ENCODE measurements at places on chromosomes 2 and 18. TPM values are rescaled to one million over a fixed set of nuclear protein-coding genes. Genes with fewer than 3 reads are reported as not detected.

The GPR75 gene
- total RNA-seq = 0.72 TPM

The L3MBTL4 gene
- total RNA-seq = 14.9 TPM

The TOGARAM2 gene
- 1.4 TPM for total RNA-seq

The EML6 gene
- total RNA-seq = 3.4 TPM

The PROM2 gene
- 2.4 TPM for total RNA-seq

The CAVIN2 gene
- total RNA-seq = 16.4 TPM

DNA sequence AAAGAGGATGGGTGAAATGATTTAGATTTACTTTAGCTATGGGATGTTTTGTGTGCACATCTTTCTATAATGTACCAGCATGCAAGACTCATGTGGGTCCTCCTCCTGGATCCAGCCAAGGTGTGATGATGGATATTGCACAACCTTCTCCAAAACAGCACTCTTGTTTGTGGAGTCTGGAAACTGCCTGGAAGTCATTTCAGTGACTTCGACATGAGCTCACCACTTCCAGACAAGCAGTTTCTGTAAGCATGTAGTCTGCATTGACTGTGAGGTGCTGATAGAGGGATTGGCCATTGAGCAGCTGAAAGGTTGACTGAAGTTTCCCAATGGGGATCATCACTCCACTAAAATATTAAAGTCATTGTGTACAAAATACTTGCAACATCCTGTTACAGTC, 154.0 kb downstream of the TRIB2 start:
- no peak for DNase-seq

GRCh38 chr18:75134611-75134975, 74.3 kb downstream of the PTGR3 start:
- no peak for DNase-seq

DNA sequence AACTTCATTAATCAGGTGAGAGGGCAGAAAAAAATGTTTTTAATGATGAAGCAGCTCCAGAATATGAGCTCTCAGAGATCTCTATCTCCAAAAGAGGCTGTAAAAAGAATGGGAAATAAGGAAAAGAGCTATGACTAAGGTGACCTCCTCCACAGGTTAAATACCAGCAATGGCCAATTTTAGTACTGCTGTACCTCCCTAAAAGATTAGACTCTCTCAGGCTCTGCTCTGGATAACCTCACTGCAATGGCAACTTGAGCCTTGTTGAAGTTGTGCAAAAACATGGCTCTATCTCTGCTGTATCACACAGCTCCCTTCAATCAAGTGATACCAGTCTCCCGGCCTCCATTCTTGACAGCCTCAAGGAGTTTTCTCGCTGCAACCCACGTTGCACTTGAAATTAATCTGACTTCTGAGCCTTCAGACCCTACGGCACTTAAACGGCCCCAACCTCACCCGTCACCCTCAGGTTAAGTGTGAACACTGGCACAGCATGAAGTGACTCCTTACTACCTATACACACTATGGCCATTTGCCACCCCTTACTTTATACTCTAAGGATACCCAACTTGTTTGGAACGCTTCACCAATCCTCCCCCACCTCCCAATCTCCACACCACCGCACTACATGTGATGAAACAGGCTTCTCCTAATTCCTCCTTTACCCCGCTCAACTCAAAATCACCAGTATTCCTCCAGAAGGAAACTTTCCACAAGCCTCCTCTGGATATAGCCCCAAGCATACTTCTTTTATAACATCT, 36.3 kb downstream of the SMAD2 start:
- peak; percentile 25 for DNase-seq

- no peak for DNase-seq
Measured at GRCh38 chr18:23964282-23965238, 50.0 kb upstream of the TTC39C start.

GRCh38 chr2:149537092-149537726, 50.4 kb downstream of the MMADHC start:
- no peak for DNase-seq

DNA sequence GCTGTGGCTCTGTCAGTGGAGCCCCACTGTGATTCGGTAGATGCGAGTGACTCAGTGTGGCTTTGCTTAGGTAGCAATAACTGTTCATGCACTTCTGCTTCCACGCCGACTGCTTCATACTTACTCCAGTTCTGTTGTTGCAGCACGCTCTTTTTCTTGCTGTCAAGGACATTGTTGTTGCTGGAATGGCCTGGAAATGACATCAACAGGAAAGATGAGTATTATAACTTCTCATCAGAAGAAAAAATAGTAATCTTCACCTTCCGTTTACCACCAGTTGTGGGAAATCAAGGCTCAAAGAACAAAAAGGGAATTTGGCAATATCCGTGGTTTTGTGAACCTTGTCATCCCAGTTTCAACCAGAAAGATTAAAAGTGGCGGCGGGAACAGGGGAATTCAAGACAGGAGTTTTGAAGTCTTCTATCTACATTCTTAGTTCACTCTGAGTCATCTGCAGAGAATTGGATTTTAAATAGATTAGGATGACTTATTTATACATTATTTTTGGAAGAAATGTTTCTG, 8.3 kb downstream of the TM4SF20 start:
- peak; percentile 42 for DNase-seq

GRCh38 chr2:102140377-102140776, 2.2 kb upstream of the IL1R1 start:
- no peak for DNase-seq

DNA sequence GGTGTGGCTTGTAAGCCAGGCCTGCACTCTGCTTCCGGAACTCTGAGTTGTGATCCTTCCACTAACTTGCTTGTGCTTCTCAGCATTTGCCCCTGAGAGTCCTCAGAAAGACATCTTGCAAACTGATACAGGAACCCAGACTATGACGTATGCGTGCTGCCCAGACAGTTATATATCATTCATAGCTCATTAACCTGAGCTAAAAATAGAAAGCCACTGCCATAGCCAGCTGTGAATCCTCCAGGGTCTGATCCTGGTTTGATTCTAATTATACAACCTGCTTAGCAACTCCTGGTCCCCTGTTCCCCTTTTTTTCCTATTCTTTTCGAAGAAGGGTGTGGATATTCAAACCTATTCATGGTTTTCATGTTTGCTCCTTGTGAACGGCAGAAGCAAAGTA, 63.7 kb downstream of the MARCHF4 start:
- no peak for DNase-seq

DNA sequence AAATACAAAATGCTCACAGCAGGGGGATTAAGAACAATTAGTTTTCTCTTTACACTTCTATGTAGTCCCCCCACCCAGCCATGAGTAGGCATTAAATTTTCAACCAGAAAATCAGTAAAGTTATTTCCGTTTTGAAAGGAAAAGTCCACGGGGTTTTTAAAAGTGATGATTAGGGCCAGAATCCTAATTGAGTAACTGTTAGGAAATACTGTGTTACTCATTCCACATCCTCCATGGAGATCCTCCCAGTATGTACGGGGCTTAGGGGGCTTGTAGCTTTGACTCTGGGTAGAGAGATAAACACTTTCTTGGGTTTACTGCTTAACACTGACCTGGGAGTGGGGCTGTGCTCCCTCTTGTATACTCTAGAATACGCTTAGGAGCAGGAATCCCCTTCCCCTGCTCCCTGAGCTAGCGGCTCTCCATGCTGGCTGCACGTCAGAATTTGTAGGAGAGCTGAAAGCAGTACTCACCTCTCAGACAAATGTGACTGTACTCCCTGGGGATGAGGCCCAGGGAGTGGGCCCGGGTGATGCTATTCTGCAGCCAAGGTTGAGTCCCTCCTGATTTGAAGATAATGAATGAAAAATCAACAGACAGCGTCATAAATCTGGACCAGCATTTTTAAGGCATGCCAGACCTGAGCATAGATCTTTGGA, 100.5 kb downstream of the SLC4A3 start:
- peak; percentile 42 for DNase-seq

GRCh38 chr2:33344230-33344629, 132.2 kb upstream of the RASGRP3 start:
- no peak for DNase-seq

DNA sequence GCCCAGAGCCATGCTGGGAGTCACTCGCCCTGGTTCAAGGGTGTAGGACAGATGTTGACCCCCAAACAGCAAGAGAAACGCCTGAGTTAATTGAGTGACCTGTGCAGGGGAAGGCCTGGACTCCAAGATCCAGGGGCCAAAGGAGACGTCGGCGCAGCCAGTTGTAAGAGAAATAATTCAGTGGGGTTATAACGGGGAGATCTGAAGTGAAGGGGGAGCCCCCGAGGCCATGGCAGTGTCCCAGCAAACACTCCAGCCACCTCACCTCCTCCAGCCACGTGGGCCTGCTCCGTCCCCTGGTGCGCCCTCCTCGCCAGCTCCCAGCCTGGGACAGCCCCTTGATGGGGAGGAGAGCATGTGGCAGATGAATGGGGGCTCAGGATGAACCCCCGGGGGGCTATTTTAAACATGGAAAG, 130.7 kb upstream of the GPC1 start:
- no peak for DNase-seq

DNA sequence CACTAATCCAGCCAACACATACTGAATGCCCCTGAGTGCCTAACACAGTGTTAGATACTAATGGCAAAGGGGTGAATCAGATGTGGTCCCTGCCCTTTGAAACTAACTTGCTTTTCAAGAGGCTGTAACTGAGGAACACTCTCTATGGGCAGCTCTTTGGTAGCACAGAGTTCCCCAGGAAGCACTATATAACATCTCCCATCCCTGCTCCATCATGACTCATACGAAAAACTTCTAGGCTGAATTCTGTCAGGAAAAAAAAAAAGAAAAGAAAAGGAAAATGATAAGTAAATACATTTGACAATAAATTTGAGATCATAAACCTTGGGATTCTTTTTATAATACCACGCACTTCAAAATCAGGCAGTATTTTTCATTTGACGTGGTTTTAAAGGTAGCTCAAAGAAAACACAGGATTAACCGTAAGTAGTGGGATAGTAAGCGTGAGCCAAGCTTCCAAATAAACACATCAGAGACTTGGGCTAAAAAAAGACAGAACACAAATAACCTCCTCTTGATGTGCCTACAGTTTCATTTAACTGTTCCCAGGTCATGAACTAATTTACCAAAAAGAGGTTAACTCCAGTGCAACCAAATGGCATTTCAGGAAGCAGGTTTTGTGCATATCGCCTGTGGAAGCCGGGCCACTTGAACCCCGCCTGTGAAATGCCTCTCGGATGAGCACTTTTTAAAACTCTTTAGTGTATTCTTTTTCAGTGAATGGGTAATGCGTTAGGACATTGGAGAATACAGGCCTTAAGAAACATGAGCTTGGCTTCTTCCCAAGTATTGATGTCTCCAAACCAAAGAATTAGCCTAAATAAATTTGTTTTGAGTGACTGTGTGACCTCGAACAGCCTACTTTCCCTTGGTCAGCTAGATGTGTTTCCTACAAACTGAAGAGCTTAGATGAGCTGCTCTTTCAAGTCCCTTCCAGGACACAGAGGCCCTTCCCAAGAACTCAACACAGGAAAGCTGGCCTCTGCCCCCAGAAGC, 42.0 kb downstream of the RDH14 start:
- DNase-seq = peak; percentile 94

DNA sequence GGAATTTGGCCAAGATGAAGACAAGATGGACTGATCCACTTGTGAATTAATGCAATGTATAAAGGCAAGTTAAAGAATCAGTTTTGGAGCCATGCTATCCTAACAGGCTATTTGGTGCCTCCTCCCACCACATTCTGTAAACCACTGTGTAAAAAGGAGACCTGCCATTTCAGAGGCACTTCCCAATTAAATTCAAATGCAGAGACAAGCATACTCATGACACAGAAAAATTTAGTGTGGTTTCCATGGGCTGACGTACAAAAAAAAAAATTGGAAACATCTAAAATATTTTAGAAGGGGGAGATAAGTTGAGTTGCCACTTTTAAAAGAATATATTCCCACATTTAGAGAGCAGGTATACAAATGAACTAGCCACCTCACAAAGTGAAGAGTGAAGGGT, 112.1 kb downstream of the TCF4 start:
- DNase-seq = no peak

GRCh38 chr2:120594856-120595685, 140.6 kb upstream of the GLI2 start:
- DNase-seq = no peak

- DNase-seq = no peak
Measured at GRCh38 chr2:74464406-74464805, 776 bp downstream of the MOGS start.

DNA sequence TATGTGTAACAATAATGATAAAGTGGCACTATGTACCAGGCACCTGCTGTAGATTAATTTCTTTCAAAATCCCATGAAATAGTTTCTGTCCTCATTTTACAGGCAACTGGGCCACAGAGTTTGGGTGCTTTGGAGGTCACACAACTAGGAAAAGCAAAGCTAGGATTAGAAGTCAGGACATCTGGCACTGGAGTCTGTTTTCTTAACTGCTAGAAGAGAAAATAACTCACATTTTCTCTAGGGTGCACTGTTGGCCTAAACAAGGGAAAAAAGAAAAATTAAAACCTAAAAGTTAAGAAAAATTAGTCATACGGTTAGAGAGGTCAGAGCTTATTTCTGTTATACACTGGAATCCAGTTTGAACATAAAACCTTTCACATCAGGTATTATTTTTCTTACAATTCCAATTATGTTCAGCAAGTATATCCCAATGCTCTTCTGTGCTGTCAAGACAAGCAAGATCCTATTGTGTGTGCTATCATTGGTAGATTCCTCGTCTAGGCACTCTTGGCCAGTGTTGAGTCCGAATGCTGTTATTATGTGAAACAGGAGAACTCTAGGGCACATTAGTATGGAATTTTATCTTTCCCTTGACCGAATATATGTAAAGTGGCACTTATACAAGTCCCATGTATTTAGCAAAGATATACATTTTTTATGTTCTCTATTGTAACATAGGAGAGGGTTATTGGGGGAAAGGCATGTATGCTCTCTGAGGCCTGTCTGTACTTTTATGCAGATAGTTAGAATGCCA, 1.5 kb upstream of the OSGEPL1 start:
- DNase-seq = peak; percentile 40

DNA sequence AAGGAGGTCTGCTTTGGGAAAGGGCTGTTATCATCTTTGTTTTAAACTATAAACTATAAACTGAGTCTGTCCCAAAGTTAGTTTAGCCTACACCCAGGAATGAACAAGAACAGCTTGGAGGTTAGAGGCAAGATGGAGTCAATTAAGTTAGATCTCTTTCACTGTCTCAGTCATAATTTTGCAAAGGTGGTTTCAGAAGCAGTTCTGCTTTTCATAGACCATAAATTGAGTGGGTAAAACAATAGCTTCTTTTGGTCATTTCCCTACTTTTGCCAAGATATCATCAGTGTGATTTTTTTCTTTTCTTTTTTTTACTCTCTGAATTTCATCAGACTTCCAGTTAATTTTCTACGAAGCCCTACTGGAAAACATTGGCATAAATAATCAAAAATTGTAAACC, 117.0 kb downstream of the AP1S3 start:
- no peak for DNase-seq
